ENCODE measurements at places on chromosomes 7 and 10. TPM values are rescaled to one million over a fixed set of nuclear protein-coding genes. Genes with fewer than 3 reads are reported as not detected.

CALHM3 gene
- total RNA-seq, result not detected

EN2 gene
- not detected for total RNA-seq

ZNF800 gene
- total RNA-seq, result 63.3 TPM

- no peak for DNase-seq
Measured at GRCh38 chr10:17115683-17116082, 13.9 kb downstream of the CUBN start.

DNA sequence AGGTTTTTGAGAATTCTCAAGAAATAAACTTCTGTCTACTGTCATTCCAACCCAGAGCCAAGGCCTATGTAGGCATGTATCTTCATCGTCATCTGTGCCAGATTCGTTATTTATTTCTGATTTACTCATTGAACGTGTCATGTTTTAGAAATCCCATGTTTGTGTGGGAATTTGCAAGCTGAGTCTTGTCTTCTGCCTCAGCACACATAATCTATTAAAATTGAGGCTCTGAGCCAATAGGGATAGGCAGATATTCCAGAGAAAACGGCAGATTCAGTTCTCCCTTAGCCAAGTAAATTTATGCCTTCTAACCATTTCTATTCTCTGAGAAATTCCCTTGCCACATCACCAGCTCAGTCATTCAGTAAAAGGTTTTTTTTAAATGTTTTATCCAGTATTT is 444.6 kb downstream of the REEP3 start:
- no peak for DNase-seq
